ENCODE measurements at places on chromosomes 13 and 19.
A peak's percentile ranks its signal among the peaks of the same experiment; 100 is the strongest.

GRCh38 chr13:19596960-19597361, 35.6 kb upstream of the TPTE2 start:
- DNase-seq, result no peak

- no peak for DNase-seq
Measured at GRCh38 chr19:55939206-55939605, 7.1 kb upstream of the NLRP13 start.

DNA sequence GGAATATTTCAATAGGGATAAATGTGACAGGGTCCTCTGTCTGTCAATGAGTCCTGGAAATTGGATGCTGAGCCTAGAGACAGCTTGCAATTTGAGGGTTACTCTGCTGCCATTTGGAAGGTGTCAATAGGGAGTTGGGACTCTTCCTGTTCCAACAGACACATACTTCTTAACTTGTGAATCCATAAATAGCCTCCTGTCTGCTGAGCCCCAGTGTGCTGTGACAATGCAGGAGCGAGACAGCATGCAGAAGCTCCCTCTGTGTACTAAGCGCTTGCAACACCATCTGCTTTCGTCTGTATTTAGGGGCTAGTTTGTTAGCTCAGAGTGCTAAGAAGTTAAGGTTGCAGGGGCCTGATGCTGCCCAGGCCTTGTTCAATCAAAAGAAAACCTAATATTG, 58.5 kb upstream of the GPR12 start:
- no peak for DNase-seq

- DNase-seq, result no peak
Measured at GRCh38 chr19:5436106-5436947, 18.9 kb upstream of the ZNRF4 start.

DNA sequence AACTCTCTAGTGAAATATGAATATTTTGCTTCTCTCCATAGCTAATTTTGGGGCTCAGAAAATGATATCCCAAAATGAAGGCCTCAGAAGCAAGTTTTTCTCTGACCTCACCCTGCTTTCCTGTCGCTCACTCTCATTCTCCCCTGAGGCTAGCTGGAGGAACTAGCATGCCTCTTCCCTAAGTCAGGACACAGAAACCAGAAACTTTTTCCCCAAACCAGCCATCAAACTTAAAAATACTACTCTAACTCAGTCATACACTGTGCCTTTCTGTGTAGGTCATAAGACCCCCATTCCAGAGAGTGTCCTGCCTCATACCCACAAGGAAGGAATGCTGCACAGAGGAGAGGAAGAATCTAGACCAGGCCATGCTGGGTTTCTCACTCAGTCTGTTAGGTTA, 329.6 kb downstream of the PCDH20 start:
- no peak for DNase-seq

- no peak for DNase-seq
Measured at GRCh38 chr19:27776020-27776419, 1436.9 kb downstream of the UQCRFS1 start.

GRCh38 chr19:12757544-12758274, 6.1 kb downstream of the BEST2 start:
- no peak for DNase-seq

- DNase-seq, result no peak
Measured at GRCh38 chr13:48890391-48890790, 85.3 kb upstream of the FNDC3A start.

GRCh38 chr13:32200741-32201140, 114.4 kb downstream of the ZAR1L start:
- no peak for DNase-seq

- no peak for DNase-seq
Measured at GRCh38 chr19:38015216-38015615, 108.2 kb downstream of the SIPA1L3 start.

DNA sequence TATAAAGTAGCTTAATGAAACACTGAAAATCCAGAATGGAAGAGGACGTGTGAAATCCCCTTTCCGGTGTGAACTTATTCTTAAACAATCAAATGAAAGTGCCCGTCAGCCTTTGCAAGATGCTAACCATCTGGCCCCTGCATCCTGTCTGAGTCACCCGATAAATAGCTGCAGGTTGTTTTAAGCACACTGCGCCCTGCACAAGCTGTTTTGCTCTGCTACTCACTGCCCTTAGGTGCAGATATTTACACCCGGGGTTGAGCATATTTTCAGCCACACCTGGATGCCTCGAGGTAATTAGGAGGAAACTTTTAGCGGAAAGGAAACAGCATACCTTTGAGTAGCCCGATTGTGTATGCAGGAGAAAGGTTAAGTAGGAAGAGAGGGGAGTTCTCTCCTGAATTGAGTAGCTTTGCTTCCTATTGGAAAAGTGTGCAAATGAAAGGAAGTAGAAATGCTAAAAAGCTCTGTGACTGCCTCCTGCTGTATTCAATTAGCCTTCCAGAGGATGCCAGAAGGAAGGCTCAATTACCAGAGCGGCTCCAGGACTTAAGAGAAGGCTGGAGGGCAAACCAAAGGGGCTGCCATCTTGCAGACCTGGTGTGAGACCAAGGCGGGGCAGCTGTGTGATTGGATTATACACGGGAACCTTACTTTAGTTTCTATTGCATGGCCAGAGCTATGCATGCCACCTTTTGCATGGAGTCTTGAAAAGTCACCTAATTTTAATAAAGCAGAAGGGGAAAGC, 42.5 kb downstream of the IRS2 start:
- DNase-seq, result no peak

- DNase-seq, result no peak
Measured at GRCh38 chr19:12155324-12155860, 1.1 kb downstream of the ZNF625 start.

- DNase-seq, result no peak
Measured at GRCh38 chr19:50460161-50460765, 16.0 kb upstream of the EMC10 start.

- DNase-seq, result no peak
Measured at GRCh38 chr19:51784922-51785690, 9.9 kb upstream of the FPR3 start.

DNA sequence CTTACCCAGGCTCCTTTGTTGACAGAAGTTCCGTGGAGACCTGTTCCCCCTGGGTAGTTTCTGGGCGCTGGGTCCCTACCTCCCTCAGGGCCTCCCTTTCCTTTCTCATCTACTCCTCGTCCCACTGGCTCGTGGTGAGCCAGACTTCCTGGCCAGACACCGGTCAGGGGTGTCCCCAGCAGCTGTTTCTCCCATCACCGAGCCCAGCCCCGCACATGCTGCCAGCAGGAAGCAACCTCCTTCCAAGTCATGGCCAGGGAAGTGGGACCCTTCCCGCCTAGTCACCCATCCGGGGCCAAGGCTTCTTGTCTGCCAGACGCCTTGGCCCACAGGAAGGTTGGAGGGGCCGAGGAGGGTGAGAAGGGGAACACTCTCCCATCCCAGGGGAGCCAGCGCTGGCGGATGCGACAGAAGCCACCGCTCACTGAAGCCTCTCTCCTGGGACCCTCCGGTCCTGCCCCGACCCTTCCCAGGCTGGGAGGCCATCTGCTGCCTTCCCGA, 5.7 kb downstream of the PAK4 start:
- DNase-seq, result no peak

DNA sequence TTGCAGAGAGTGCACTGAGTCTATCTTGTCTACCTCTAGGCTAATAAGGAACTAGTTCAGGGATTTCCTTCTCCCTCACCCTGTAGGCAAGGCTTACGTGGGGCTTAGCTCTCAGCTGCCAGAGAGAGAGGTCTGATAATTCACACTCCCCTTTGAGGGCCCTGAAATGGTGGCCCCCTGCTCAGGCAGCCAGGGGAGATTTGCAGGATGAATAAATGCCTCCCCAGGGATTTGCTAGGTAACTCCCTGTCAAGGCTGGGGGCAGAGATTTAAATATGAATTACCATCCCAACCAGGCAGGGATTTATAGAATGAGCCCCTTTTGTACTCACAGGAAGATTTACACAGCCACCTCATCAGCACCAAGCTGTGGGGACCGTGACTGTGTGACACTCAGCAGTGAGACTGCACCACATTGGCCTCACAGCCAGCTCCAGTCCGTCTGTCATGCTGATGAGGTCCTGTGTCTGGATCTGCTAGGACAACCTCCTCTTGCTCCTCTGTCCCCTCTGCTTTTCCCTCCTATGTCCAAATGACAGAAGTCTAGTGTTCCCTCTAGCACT, 73.4 kb downstream of the CBY2 start:
- DNase-seq, result no peak

- DNase-seq, result peak; percentile 18
Measured at GRCh38 chr19:51064534-51065220, at the start of gene KLK13. Gene KLK13, minus strand, starts transcription at chr19:51065092. Its CDS starts 25 bp downstream, at chr19:51065067.

DNA sequence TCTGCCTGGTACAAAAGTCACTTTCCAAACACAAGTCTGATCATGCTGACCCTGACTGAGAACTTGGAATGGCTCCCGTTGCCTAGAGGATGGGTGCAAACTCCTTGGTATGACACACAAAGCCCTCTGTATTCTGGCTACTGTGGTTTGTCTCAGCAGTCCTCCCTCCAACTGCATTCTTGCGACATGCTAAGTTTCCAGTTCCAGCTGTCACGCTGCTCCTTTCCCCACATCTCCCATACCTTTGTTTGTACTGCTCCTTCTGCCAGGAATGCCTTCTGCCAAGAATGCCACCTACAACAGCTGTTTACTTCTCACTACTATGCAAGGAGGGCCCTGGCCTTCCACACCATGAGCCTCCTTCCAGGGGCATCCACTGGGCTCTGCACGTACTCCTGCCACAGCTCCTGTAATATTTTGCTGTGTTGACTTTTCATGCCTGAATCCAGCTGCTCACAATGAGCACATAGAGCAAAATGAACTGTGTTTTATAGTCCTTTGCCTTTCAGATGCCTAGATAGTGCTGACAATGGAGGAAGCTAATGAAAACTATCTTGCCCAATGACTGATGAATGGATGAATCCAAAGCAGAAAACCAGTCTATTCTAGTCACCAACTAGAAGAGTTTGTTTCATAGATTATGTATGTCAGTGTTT, 543.7 kb downstream of the EFNB2 start:
- DNase-seq, result no peak

DNA sequence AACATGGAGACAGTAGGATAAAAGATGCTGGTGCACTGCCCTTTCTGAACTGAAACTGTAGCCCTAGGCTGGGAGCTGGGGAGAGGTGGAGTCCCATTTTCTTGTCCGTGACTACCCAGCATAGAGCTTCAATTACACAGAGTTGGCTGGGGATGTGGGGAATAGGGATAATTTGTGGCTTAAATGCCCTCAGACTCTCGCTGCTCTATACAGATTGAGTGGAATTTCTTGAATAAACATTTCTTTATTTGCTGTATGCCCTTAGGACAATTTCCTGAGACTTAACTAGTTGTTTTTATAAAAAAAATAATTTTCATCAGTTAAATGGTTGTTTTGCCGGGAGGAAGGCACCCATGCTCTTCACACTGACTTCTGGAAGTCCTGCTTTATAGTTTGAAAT, 7.2 kb downstream of the IGFL2 start:
- DNase-seq, result no peak

- DNase-seq, result no peak
Measured at GRCh38 chr13:81639984-81640582, 1299.2 kb upstream of the SPRY2 start.

DNA sequence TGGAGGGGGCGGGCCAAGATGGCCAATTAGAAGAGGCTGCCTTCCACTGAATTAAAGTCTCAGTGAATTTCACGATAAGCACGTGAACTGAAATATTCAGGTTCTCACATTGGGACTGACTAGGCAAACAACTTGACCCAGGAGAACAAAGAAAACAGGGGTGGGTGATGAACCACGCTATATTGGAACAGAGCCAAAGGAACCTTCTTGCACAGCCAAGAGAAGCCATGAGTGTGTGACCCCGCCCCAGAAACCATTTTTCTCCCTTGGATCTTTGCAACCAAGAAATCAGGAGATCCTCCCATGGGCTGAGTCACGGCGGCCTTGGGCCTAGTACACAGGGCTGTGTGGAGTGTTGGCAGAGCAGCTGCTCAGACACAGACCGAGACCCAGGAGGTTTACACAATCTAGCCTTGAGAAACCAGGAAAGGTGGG, 36.8 kb downstream of the ERICH4 start:
- DNase-seq, result no peak

GRCh38 chr19:27738569-27739193, 1474.3 kb downstream of the UQCRFS1 start:
- DNase-seq, result no peak

GRCh38 chr13:40589285-40590109, 76.9 kb downstream of the FOXO1 start:
- no peak for DNase-seq

- no peak for DNase-seq
Measured at GRCh38 chr13:109963960-109964563, 177.7 kb upstream of the IRS2 start.

DNA sequence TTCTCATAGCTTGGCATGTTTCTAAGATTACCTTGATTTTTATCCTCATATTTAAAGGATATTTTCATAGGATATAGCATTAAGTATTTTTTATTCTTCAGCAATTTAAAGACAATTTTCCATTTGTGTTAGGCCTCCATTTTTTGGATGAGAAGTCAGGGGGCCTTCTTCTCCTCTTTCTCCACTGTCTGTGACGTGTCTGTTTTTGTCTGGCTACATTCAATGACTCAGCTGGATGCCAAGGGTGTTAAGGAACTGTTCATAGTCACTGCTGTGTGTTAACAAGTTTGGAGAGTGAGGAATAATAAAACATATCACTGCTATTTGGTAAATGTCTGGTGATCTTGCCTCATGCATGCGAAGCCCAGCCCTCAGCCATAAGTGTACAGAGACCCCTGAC, 36.4 kb downstream of the ZNF582 start:
- DNase-seq, result no peak

DNA sequence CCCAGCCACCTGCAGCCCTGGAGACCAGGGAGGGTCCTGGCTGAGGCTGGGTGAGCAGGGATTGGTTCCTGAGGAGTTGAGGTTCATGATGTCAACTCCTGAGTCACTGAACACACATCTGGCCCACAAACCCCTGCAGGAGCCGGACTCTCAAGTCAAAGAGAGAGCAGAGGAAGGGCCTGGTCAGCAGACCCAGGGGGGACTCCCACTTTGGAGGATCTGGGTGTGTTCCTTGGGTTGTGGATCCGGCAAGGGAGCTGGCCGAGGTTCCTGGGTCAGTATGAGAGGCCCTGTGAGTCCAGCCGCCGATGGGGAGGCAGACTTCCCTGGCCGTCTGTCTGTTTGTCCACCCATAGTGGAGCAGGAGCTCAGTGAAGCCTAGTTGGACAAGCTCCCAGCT, 4.0 kb downstream of the SLC7A10 start:
- DNase-seq, result no peak

DNA sequence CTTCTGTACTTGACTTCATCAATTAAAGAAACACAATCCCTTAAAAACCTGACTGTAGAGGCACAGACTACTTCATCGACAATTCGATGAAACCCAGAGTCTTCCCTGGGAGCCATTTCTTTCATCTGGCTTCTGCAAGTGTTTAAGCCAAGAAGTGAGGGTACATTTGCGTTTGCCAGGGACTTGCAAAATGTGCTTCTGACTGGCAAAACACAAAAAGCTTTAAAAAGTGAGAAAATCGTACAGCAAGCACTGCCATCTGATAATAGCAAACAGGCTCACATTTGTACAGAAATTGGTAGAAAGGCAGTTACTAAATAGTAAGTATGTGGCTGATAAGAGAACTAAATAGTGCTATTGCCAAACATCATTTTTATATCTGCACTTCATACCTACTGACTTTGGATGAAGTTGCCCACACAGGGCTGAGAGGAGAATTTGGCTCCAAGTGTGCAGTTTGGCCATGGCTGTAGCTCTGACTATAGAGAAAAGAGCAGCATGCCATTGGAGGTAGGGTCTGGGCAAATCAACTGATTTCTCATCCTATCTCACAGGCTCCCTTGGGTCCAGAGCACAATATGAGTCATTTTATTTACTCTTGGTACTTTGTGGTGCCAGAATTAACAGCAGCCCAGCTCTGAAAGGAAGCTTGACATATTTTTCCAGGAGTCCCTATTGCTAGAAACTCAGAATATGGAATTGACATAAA, 358.1 kb downstream of the OXGR1 start:
- DNase-seq, result no peak

- peak; percentile 33 for DNase-seq
Measured at GRCh38 chr19:56765137-56765536, 75.4 kb downstream of the PEG3 start.

Data from renal cortex interstitium (tissue), 15 donors.